NCI-H1105 treated with DMSO at 0.1 percent for 48 hours (cell line): ENCODE measurements at places on chromosomes 6 and 20.

DNA sequence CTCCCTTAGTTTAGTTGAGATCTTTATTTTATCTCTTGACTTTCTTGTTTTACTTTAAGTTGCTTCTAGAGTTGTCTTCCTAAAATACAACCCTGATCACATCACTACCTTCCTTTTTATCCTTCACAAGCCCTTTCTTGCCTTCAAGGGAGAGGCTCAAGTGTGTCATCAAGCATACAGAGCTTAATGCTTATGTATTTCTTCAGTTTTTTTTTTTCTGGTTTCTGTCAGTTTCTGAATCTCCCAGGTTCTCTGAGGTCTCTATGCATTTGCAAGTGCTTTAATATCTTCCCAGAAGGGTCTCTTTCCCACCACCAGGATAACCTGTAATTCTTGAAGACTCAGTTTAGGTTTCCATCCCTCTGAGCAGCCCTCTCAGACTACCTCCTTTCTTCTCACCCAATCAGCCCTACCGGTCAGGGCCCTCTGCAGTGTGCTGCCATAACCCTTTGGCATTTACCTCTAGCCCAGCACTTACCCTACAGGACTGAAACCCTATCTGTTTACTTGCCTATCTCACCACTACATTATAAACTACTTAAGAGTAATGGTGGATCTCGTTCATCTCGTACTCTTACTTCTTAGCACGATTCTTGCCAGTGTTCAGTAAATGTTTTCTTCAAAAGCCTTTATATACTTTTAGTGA is 36.9 kb downstream of the EYA4 start:
- DNase-seq: no peak

GRCh38 chr6:163354085-163354484 is 60.4 kb upstream of the QKI start:
- DNase-seq: no peak

GRCh38 chr20:44247586-44248409 is 690 bp downstream of the GDAP1L1 start:
- no peak for DNase-seq

GRCh38 chr6:12962987-12963386 is 246.4 kb downstream of the PHACTR1 start:
- no peak for DNase-seq

DNA sequence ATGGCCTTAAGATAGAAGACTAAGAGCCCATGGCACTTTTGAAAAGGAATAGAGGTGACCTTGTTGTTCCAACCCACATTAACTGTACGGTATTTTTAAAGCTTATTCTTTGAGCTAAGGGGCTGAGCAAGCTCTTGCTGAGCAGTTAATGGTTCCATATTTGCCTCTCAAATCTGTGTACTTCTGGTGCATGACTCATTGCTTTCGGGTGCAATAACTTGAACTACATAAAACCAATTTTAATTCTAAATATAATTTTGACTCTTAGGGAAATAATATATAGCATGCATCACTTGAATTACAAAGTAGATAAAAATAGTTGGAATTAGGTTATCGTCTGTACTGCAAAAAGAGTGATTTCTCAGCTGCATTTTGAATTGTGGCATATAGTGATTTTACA is 348.1 kb upstream of the CITED2 start:
- DNase-seq: no peak

GRCh38 chr6:147268254-147268653 is 64.0 kb downstream of the STXBP5 start:
- no peak for DNase-seq

GRCh38 chr20:14009208-14009607 is 13.9 kb downstream of the MACROD2 start:
- no peak for DNase-seq

- no peak for DNase-seq
These were observed 823.9 kb downstream of the PHF3 start for GRCh38 chr6:64459411-64459944.

DNA sequence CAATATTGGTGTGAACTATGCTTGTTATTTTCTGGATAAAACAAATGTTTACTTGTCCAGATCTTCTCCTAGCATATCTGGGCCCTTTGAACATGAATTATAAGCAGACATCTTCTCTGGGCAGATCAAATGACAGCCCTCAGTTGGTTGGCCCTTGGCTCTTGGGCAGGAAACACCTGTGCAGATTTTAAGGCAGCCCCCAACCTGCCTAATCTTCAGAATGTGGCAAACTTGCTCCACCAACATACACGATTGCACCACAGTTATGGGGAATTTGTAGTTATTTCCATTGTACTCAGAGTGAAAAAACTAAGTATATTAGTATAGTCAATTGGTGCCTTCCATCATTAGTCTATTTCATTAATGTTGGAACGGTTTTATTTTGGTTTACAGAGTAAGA is 94.9 kb upstream of the KCNK16 start:
- DNase-seq: no peak

DNA sequence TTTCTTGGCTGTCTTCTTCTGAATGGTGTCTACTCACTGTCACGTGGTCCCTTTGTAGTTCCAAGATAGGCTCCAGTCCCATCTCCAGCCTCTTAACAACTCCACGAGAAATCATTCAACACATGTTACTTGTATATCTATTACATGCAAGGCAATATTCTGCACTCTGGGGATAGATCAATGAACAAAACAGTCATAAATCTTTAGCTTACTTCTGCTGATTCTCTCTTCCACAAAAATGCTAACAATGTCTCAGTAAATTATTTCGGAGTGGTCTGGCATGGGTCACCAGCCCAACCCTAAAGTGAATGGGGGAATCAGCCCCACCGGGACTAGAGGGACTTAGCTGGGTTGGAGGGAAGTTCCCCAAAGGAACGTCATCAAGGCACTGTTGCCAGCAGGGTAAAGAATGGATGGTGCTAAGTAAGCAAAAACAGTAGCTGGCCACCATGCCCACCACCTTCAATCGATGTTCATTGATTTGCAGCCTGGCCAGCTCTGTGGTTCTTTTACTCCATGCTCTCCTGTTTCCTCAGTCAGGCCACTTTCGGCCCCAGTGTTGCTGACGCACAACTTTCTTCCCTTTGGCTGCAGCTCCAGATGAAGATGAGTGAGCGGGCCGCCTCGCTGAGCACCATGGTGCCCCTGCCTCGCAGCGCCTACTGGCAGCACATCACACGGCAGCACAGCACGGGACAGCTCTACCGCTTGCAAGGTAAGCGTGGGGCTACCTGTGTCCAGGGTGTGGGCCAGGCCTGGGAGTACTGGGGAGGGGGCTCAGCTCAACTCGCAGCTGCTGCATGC is 167.7 kb downstream of the DOK5 start:
- no peak for DNase-seq

DNA sequence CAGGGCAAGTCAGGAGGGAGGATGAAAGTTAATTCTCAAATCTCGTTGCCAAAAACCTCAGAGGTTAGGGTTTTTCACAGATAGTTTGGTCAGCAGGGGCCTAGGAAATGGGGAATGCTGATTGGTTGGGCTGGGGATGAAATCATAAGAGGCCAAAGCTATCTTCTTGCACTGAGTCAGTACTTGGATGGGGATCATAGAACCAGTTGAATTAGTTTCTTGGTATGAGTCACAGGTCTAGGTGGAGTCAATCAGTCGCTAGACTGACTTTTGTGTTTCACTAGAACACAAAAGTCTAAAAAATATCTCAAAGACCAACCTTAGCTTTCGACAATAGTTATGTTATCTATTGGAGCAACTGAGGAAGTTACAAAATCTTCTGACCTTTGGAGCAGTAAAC is 368.5 kb downstream of the TBC1D32 start:
- no peak for DNase-seq

DNA sequence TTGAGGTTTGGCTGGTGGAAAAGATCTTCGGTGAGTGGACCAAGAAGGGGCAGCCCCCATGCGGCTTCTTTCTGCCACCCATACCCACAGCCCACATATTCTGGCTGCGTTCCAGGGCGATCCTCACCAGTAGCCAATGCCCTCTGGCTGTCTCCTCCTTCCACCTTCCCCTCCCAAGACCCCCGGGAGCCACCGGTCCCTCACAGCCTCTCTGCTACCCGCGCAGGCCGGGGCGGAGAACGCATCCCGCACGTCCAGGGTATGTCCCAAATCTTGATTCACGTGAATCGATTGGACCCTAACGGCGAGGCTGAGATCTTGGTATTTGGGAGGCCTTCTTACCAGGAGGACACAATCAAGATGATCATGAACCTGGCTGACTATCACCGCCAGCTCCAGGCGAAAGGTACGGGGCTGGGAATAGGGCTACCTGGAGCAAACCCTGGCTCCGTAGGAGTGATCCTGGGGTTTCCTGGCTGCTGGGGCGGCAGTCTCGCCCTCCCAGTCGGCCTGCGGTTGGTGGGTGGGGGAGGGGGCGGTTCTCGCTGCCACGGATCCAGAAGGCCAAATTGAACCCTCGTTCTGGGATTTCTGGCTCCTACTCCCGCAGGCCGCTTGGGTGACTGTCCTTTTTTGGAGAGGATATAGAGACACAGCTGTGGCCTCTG is 545 bp downstream of the KHDC3L start:
- no peak for DNase-seq

DNA sequence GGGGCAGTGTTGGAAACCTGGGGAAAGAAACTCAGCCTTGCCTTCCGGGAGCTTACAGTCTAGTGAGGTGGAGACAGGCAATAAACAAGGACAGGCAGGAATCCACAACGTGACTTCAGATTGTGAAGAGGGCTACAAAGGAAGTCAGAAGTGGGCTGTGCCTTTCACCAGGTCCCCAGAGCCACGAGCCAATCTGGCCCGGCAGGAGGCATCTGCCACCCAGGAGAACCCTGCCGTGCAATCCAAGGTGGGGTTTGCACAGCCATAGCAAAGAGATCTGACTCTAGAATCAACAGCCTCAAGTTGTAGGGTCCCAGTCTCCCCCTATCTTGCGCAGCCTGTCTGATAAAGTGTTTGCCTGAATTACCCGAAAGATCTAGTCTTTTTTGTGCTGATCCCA is 5.5 kb downstream of the SLC32A1 start:
- DNase-seq: no peak

DNA sequence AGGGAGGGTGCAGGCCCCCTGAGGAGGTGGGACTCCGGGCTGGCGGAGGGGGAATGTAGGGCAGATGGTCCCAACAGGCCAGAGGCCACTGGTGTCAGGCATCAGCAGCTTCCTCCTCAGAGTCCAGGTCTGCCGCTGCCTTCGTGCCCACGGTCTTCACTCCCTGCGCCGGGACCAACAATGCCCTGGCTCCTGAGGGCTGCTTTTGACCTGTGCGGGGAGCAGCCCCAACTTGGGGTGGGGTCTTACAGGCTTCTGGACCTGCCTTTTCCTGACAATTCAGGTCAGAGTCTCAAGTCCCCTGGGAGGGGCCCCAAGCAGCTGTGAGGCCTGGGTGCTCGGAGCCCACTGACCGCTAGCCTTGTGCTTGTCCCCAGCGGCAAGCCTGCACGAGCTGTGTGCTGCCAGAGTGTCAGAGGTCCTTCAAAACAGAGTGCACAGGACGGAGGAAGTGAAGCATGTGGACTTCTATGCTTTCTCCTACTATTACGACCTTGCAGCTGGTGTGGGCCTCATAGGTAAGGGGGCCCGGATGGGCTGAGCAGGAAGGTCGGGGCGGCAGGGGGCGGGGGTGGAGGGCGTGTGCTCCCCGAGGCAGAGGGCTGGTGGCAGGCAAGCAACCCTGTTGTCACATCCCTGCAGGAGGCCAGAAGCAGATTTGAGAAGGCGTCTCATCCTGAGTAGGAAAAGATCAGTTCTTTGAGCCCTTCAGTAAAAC is 25.3 kb upstream of the PYGB start:
- DNase-seq: no peak

GRCh38 chr6:113127786-113128419 is 729.2 kb upstream of the MARCKS start:
- DNase-seq: peak; percentile 97

- DNase-seq: no peak
These were observed 117.2 kb downstream of the IPCEF1 start for GRCh38 chr6:154239392-154239791.

DNA sequence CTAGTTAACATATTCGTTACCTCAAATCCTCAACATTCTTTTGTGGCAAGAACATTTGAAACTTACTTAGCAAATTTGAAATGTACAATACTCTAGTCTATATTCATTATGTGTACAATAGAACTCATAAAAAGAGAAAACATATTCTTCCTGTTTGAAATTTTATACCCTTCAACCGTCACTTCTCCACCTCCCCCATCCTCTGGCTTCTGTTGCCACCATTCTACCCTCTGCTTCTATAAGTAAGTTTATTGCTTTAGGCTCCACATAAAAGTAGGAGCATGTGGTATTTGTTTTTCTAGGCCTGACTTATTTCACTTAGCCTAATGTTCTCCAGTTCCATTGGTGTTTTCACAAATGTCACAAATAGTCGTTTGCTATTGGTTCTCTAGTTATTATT is 205.3 kb downstream of the TENT5A start:
- DNase-seq: no peak

DNA sequence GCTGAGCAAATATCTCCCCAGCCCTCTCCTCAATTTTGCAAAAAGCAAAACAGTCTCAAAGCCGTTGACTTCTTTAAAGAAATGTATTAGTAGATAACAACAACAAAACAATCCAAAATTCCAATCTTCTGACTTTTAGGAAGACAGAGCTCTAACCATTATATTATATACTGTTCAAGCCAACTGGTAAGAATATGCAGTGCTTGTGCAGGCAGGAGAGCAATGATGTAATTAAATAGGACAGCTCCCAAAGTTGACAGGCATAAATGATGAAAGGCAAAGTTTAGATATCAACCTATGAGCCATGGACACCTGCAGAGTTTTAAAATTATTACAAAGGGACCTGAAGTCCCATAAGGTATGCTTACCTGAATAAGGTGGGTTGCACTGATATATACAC is 16.6 kb upstream of the CEP85L start:
- no peak for DNase-seq
